ENCODE measurements at places on chromosomes 2 and 18. TPM values are rescaled to one million over a fixed set of nuclear protein-coding genes. Genes with fewer than 3 reads are reported as not detected.

DNA sequence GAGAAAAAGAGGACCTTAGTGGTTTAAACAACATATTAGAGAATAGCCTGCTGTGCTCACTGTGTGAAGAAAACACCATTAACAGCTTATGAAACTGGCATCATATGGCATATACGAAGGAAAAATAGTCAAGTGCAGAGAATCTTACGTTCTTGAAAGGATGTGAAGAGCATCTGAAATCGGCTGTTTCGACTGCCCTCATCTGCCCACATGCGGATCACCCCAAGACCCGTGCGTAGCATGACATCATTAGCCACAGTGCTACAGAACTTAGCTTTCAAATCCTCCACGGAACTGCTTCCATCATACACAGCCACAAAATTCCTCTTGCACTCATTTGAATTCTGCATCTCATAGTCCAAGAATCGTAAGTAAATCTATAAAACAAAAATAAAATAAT is 84.3 kb downstream of the NETO1 start:
- no peak overlapping the region for H3K4me3 ChIP-seq
- no peaks in the 10 kb centered on the region for H3K36me3 ChIP-seq
- H3K27me3 ChIP-seq, result no peaks in the 10 kb centered on the region
- no peak for DNase-seq
- no peak overlapping the region for H3K27ac ChIP-seq

FBXO36 gene
- 1.9 TPM for total RNA-seq

GRCh38 chr2:39158351-39158750 is 37.5 kb upstream of the SOS1 start:
- H3K27ac ChIP-seq, result peak overlapping the region; percentile 21
- H3K27me3 ChIP-seq, result no peaks in the 10 kb centered on the region
- no peak overlapping the region for H3K4me3 ChIP-seq
- no peaks in the 10 kb centered on the region for H3K36me3 ChIP-seq

TLX2 gene
- not detected for total RNA-seq

LCT gene
- not detected for total RNA-seq

All from astrocyte (in vitro differentiated cells and primary cell).